ENCODE measurements at places on chromosomes 6 and 20. TPM values are rescaled to one million over a fixed set of nuclear protein-coding genes. Genes with fewer than 3 reads are reported as not detected.

SLC23A2 gene
- total RNA-seq, result 24.4 TPM

GRCh38 chr6:30830438-30830837 is 53.9 kb upstream of the DDR1 start:
- DNase-seq, result no peak
- H3K36me3 ChIP-seq, result no peaks in the 10 kb centered on the region
- no peak overlapping the region for H3K4me3 ChIP-seq
- H3K4me1 ChIP-seq, result peaks cover 15% of the 10 kb centered on the region
- H3K27ac ChIP-seq, result no peak overlapping the region

DNA sequence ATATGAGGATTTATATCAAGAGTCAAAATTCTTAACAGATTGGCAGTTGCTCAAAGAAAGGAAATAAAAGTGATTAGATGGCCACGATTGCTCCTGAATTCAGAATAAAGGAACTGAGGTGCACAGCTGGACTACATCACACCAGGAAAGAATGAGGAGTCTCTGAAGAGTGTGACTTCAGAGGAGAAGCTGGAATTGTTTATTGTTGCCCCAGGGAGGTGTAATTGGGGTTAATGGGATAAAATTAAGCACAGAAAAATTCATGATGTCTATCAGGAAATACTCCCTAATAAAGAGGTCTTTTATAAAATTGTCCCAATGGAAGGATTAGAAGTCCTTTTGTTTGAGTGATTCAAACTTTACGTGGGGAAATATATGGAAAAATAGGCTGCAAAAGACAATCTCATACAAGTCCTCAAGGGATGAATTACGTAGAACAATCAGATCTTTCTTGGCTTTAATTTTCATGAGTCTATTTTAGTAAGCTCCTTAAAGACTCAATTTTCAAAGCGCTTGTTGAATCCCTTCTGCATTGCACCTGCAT is 208.6 kb upstream of the RNF217 start:
- H3K36me3 ChIP-seq, result no peaks in the 10 kb centered on the region
- H3K27ac ChIP-seq, result no peak overlapping the region
- H3K4me1 ChIP-seq, result no peaks in the 10 kb centered on the region
- no peaks in the 10 kb centered on the region for H3K27me3 ChIP-seq
- DNase-seq, result no peak

PSMB1 gene
- total RNA-seq, result 198 TPM

MOXD1 gene
- not detected for total RNA-seq

DNA sequence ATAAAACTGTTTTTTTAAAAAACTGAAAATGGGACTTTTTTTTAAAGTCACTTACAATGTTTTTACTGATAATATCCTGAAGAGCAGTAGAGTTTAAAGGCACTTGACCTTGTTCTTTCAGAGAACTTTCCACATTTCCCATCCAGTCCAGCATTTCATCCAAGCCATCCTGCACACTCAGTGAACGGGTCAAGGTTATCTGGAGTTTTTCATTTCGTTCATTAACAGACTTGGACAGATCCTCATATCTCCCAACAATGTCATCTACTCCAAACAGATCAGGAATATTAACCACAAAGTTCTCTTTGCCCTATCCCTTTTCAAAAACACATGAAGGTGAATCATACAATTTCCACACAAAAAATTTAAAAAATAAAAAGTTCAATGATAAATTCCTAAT is 69.1 kb downstream of the DST start:
- H3K27ac ChIP-seq, result no peak overlapping the region
- peak; percentile 24 for DNase-seq
- H3K36me3 ChIP-seq, result peaks cover 7% of the 10 kb centered on the region
- no peaks in the 10 kb centered on the region for H3K27me3 ChIP-seq
- no peaks in the 10 kb centered on the region for H3K4me1 ChIP-seq

IP6K3 gene
- not detected for total RNA-seq

RUNX2 gene
- total RNA-seq, result not detected

DNA sequence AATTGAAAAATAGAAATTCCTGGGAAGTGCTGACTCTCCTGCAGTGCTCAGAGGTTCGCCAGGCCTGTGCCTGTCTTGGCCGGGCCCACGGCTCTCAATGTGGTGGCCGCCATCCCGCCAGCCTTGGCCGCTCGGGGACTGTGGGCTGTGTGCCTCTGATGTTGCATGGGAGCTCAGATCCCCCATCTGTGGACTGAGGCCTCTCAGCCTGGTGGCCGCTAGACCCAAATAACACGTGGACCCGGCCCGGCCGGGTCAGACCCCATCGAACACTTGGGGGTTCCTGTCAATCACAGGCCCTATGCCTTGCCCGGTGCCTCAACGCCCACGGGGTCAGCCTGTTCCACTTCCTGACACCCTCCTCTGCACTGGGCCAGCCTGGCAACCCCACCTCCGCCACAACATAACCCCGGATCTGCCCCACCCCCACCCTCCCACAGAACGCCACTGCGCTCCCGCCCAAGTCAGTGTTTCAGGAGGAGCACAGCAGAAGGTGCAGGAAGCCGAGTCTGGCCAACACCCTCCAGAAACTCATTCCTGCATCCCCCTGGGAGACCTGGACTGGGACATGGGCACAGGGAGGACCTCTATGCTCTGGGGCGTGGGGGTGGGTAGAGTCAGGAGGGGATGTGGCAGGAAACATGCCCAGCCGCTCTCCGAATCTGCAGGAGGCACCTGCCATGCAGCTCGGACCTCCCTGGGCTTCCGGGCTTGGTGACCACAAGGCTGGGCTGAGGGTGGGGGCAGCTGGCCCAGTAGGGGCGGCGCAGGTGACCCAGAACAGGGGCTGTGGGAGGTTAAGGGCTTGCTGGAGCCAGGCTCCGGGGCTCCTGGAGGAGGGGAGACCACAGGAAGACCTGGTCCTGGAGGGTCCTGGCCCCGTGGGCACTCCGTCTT is 98.7 kb upstream of the BHLHE23 start:
- peaks cover 4% of the 10 kb centered on the region for H3K4me1 ChIP-seq
- no peak for DNase-seq
- H3K4me3 ChIP-seq, result no peak overlapping the region
- no peak overlapping the region for H3K27ac ChIP-seq
- no peaks in the 10 kb centered on the region for H3K36me3 ChIP-seq

DNA sequence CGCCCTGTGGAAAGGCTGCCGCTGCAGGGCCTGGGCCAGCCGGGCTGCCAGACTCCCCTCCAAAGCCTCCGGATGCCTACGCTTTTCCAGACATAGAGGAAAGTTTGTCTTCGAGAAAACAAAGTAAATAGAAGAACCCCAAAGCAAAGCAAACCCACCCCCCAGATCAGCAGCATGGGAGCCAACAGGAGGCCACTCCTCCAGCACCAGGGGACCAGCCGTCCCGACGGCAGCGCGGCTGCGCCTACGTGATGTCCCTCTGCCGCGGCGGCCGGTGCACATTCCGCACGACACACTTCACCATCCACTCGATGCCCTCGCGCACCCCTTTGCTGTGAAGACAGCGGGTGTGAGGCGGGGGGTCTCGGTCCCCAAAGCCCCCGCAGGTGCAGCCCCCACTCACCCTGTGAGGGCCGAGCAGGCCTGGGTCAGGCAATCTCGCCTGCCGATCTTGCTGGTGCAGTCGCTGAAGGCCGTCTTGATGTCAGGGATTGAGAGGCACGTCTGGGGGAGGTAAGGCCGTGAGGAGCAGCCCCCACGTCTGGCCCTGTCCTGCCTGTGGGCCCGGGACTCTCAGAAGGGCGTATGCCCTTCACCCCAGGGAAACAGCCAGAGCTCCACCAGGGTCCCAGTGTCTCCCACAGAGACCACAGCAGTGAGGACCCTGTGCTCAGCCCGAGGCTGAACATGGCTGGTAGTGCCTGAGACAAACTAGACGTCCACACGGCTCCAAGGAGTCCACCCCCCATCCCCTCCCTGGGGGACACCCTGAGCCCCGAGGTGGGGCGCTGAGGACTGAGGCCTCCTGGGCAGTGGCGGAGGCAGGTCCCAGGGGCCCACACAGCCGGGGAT is 4.0 kb downstream of the TNFRSF6B start:
- H3K4me1 ChIP-seq, result peaks cover 35% of the 10 kb centered on the region
- peaks cover 3% of the 10 kb centered on the region for H3K36me3 ChIP-seq
- H3K4me3 ChIP-seq, result no peak overlapping the region

DNA sequence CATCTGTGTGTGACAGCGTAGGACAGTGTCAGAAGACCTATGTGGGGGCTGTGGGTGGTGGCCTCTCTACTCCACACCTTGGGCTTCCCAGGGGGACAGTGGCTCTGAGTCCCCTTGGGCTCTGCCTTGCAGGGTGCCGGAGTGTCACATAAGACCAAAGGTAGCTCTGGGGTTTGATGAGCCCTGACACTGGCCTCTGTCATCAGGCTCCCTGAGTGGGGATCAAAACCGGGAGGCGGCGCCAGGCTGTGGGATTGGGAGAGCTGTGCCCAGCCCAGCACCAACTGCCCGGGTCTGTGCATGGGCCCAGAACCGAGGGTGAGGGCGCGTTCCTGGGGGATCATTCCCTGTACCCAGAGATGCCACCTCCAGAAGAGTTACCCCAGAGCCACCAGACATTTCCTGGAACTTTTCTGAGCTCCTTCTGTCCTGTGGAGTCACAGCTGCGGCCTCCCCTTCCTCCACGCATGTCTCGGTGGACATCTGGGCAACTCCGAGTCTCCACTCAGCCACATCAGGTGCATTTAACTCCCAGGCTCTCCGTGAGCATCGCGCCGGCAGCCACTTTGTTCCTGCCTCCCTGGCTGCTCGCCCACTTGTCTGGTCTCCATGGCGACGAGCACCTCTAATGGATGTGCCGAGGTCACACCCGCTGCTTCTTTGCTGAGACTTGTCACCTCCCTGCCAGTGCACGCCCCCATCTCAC is 94.7 kb downstream of the TMEM242 start:
- no peak for DNase-seq
- H3K4me1 ChIP-seq, result no peaks in the 10 kb centered on the region
- H3K4me3 ChIP-seq, result no peak overlapping the region
- H3K27me3 ChIP-seq, result no peaks in the 10 kb centered on the region
- H3K27ac ChIP-seq, result no peak overlapping the region

DNA sequence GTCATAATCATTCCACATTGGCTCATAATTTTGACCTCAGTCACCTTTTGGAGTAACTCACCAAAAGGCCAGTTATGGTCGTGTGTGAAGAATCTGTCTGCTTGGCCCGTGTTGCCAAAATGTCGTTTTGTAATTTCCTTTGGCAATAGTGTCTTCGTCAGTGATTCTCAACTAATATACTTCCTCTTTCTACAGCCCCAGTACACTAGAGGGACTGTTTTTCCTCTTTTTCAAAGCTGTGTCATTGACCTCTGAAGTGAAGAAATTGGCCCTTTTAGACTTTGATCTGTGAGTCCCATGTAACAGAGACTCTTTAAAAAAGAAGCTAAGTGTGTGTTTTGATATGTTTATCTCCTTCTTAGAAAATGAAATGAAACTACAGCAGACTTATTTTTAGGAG is 5.2 kb downstream of the FOXO3 start:
- H3K27me3 ChIP-seq, result no peaks in the 10 kb centered on the region
- peaks cover 2% of the 10 kb centered on the region for H3K36me3 ChIP-seq
- no peak overlapping the region for H3K4me3 ChIP-seq
- H3K27ac ChIP-seq, result peak overlapping the region; percentile 4
- DNase-seq, result peak; percentile 69

DNA sequence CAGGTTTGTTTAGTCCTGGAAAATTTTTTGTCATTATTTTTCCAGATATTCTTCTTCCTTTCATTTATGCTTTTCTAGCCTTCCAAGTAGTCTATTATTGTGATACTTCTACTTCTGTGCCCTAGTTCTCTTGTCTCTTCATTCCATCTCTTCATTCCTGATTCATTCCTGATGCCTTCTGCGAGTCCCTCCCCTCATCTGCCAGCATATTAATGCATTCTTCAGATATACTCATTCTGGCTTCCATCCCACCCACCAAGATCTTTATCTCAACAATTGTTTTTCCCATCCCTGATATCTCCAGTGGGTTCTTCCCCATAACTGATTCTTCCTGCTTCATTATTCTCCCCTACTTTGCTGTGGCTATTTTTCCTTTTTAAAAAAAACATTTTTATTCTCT is 35.2 kb downstream of the ALDH5A1 start:
- H3K4me3 ChIP-seq, result no peak overlapping the region
- no peak for DNase-seq
- H3K27me3 ChIP-seq, result no peaks in the 10 kb centered on the region
- no peaks in the 10 kb centered on the region for H3K36me3 ChIP-seq
- no peak overlapping the region for H3K27ac ChIP-seq
